ENCODE measurements at places on chromosomes 11 and 22.

DNA sequence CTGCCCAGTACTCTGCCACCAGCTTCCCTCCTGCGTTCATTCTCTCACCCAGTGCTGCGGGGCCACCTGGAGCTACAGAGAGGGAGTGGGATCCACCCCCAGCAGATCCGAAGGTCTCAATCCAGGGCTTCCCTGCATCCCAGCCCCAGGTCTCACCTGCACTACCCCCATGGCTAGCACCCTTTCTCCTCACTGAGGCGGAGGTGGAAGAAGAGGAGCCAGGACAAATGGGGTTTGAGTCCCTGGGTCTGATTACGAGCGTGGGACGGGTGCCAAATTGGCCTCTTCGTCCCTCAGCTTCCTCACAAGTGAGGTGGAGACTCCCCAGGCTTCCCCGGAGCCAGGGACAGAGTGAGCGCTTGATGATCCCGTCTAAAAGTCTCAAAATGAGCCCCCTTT, 64.2 kb downstream of the NFAM1 start:
- DNase-seq: no peak

DNA sequence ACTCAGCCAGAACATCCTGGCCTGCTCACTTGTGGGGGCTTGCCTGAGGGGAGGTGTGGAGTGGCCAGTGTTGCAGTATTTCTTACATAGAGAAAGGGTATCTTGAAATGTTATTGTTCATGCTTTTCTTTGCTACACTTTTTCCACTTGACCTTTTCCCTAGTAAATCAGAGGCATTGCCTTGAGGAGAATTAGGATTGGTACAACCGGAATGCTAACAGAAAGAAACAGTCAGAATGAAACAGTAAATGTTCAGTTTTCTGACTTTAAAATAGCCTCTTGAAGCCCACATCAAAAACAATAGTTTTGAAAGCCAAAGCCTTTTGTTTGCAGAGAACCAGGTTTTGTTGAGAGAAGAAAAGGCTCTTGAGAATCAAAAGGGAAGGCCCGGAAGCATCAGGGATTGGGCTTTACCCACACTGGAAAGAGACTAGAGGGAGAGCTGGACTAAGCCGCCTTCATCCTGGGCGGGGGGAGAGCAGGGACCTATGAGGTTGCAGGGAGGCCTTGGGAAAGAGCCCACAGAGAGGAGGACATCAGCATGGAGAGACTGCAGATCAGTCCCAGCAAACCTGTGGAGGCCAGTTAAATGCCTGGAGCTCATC, 12.4 kb downstream of the ADM start:
- no peak for DNase-seq

DNA sequence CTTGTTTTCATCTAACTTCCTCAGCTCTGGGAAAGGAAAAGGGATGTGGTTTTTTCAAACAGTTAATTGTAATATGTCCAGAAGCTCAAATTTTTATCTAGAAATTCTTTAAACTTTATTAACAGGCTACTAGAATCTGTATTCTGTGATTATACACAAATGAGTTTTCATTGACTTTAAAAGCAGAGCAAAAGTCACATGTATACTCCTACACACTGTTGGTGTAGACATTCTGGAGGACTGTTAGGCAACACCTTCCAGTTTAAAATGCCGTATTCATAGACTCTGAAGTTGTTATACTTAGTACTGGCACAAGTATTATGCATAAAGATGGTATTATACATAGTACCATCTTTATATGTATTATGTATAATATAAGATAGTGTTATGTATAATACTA, 64.9 kb downstream of the SPECC1L start:
- no peak for DNase-seq

DNA sequence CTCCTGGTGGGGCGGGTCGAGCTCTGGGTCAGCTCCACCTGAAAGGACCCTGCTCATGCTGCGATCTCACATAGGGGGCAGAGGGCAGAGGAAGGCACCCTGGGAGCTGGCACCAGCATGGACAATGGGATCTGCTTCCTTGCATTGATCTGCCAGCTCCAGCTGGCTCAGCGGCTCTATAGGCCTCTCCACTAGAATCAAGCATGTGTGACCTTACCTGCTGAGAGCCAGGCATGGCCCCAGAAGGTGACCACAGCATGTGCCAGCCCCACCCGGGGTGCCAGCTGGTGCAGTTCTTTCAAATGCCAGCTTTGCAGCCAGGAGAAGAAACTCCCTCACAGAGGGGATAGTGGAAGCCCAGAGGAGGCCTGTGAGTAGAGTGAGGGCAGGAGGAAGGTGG, 22.0 kb upstream of the KLHL35 start:
- no peak for DNase-seq

GRCh38 chr22:41870786-41871185, 37.9 kb downstream of the SREBF2 start:
- DNase-seq: no peak

DNA sequence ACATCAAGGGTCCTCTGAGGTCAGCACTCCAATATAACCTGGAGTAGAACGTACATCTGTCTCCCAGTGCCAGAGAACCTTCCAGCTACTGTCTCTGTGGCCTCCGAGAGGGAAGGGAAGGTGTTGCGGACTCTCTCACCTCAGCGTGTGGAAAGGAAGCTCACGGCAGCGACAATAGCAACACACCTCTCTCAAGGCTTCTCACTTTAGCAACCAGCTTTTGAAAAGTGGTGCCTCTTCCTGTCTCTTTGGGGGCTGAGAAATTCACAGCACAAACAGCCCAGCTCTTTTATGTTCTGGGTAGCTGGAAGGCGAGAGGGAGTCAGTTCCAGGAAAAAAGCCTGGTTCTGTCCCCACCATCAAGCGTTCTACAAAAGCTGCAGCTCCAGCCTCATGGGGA, 156.9 kb upstream of the TBCEL start:
- no peak for DNase-seq

DNA sequence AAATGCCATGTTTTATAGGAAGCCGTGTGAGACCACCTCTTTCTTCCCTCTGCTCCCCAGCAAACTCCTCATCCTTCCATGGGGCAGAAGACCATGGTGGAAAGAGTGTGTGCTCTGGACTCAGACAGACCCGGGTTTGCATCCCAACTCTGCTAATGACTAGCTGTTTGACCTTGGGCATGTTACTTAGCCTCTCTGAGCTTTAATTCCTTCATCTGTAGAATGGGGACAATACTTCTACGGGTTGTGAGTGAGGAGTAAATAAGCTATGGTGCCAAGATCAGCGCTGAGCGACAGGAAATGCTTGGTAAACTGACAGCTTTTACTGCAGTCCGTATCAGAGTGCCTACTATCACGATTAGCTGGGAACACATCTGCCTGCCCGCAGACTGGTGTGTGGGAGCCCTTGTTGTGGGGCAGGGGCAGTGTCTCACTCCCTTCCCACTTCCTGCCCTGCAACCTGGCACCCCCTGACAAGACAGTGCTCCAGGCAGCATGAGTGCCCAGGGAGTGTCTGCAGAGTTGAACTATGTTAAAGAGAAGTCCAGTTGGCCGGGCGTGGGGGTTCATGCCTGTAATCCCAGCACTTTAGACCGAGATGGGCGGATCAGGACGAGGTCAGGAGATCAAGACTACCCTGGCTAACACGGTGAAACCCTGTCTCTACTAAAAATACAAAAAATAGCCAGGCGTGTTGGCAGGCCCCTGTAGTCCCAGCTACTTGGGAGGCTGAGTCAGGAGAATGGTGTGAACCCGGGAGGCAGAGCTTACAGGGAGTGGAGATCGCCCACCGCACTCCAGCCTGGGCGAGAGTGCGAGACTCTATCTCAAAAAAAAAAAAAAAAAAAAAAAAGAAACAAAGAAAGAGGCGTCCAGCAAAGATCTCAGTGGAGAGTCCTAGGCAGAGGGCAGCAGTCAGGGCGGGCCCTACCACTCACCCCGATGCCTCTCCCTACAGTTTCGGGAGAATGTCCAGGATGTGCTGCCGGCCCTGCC, 2.2 kb downstream of the SEC14L2 start:
- DNase-seq: no peak

- no peak for DNase-seq
Observed at GRCh38 chr11:75851203-75851602, 36.2 kb downstream of the UVRAG start.

GRCh38 chr11:131195661-131196517, 174.5 kb upstream of the NTM start:
- DNase-seq: no peak

DNA sequence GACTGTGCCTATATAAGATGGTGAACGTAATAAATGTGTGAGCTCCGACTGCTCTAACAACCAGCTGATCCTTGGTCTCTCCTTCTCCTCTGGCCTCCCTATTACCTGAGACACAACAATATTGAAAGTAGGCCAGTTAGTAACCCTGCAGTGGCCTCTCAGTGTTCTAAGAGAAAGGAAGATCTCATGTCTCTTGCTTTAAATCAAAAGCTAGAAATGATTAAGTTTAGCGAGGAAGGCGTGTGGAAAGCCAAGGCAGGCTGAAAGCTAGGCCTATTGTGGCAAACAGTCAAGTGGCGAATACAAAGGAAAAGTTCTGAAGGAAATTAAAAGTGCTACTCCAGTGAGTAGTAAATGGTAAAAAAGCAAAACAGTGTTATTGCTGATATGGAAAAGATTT, 39.5 kb downstream of the HIPK3 start:
- DNase-seq: no peak

DNA sequence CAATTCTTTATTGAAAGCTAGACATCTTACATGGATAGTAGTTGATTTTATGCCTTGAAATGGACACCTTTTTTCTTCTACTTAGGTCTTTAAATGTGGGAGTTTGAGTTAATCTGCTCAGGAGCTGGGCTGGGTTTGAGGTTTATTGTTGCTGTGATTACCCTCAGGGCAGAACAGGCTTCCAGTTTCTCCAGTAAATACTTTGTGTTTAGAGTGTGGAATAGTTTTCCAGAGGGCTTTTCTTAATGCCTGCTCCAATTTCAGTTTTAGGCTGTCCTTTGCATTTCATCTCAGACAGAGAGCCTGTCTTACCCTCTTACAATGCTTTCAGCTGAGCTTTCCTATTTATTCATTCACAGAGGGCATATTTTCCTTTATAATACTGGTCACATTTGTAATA, 69.9 kb upstream of the ADORA2A start:
- no peak for DNase-seq

All from stimulated activated naive CD4-positive, alpha-beta T cell (primary cell).